ENCODE measurements at places on chromosomes 2 and 18.

GRCh38 chr2:186254759-186255158, 231.3 kb upstream of the ZC3H15 start:
- DNase-seq: no peak

DNA sequence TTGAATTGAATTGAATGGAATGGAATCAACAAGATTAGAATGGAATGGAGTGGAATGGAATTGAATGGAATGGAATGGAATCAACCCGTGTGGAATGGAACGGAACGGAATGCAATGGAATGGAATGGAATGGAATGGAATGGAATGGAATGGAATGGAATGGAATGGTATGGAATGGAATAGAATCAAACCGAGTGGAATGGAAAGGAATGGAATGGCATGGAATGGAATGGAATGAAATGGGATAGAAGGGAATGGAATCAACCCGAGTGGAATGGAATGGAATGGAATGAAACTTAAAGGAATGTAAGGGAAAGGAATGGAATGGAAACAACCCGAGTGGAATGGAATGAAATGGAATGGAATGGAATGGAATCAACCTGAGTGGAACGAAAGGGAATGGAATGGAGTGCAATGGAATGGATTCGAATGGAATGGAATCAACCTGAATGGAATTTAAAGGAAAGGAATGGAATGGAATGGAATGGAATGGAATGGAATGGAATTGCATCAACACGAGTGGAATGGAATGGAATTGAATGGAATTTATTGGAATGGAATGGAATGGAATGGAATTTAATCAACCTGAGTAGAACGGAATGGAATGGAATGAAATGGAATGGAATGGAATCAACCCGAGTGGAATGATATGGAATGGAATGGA, 1146.6 kb downstream of the RPIA start:
- DNase-seq: no peak

DNA sequence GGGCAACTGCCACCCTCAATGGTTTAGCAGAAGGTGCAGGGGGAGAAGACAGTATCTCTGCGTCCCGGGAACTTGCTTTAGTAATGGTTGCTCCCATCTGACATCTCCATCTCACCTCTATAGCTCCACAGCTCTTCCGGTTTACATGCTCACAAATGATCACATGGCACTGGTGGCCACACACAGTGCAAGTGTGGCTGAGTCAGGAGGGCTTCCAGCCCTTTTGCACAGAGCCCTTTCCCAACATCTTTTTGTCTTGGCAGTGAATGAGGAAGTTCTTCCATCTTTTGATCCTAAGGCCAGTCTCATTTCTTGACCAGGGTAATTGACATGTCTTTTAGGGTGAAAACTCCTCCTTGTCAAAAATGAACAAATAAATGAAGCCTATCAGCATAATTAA, 347.7 kb downstream of the LPIN1 start:
- no peak for DNase-seq

DNA sequence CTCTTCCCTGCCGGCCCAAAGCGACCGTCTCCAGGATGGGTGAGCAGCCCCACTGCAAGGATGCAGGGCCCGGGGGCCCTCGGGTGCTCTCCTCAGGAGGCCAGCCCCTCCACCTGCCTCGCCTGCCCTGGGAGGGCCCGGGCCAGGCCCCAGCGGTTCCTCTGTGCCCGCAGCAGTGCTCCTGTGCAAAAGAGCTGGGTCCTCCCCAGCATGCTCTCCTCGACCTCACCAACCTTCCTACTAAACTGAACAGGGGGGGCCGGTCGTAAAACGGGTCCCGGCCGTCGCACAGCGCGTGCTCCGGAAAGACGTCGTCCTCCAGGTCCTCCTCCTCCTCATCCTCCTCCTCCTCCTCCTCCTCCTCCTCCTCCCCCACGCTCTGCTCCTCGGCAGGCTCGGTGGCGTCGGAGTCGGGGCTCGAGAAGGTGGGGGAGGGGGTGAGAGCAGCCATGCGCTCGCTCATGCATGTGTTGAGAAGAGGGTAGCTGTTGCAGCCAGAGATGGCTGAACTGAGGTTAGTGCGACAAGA, 62.9 kb downstream of the KIF1A start:
- no peak for DNase-seq

GRCh38 chr2:72128843-72129227, 18.8 kb downstream of the CYP26B1 start:
- DNase-seq: no peak

DNA sequence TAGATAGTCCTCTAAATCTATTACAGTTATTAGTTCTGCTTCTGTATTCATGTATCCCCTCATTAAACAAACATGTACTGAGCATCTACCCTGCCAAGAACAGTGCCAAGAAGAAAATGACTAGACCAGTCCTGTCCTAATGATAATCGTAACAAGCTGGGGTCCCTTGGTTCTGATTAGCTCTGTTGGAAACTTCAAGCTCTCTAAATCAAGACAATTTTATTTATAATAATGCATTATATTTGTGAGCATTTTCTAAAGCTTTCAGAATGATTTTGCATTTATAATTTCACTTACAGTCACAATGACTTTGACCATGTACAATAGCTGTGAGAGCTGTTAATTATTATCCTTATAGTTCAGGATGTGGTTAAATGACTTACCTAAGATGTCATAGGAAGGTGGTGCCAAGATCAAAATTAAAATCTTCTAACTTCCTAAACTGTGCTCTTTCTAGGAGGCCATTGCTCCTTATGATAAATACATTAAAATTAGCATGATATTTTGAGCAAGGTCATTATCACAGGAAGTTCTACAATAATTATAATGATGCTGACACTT, 336.5 kb upstream of the SLC39A10 start:
- DNase-seq: no peak

DNA sequence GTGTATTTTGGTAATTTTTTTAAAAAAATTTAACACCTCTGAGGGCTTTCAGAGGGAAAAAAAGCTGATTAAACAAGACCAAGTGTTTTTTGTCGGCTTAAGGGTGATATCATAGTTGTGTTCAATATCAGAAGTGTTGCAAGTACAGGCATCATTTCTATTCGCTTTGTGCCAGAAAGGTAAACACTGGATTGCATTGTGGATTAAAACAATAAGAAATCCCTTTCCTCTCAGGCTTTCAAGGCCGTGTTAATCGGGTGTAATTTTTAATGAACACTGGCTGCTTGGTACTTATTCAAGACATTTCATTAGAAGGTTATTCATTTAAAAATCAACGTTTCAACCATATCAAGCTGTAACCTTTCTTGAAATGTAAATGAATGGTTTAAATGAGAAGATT, 18.3 kb downstream of the FIGN start:
- no peak for DNase-seq

DNA sequence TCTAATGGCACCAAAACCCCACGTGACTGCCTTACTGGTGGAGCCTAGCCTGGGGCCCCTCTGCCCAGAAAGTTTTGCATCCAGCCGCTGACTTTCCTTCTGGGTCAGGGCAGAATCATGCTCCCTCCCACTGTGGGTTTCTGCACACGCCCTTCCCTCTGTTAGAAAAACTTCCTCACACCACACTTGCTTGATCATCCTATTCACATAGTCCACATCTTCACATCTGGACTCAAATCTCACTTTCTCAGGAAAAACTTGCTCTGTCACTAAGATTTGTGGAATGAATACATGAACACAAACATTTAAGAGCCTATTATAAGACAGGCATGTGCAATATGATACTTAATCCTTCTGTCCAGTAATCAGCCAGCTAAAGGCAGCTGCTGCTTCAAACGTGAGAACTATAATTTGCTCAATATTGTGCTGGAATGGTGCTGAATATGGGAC, 274.7 kb downstream of the RND3 start:
- no peak for DNase-seq

- DNase-seq: no peak
Observed at GRCh38 chr2:85971366-85971765, 82.6 kb upstream of the ST3GAL5 start.

GRCh38 chr2:190653931-190654330, 5.0 kb downstream of the NAB1 start:
- no peak for DNase-seq

- DNase-seq: no peak
Observed at GRCh38 chr2:241850544-241851324, 8.0 kb downstream of the PDCD1 start.

DNA sequence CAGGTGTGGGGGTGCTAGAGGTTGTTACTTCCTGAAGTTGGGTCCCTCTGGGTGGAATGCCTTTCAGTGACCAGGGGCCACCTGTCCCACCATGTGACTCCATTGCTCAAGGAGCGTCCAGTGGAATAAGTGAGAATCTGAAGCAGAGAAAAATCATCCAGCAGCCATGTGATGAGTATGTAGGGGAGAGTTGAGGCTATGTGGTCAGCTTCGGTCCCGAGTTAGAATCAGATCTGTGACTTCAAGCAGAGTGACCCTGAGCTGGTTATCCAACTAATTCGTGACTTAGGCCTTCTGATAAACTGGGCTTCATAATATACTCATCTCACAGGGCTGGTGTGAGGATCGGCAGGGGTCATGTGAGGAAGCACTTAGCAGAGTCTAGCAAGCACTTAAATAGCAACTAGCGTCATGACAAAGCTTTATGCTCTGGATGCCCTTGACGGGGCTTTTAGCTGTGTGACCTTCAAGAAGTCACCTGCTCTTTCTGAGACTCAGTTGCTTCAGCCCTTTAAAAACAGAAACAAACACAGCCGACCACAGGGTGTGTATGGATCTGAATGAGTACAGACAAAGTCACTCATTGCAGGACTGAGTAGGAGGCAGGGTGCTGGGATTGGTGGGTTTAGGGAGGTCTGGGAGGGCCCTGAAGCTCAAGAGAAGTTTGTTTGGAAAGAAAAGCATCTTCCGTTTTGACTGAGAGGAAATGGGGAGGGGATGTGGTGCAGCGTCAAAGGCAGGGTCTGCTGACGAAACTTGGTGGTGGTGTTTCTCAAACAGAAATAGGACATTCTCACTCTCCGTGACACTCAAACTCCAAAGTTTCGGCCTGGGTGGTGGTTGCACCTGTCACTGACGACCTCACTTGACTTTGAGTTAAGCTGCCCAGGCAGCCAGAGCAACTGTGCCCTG, 264.0 kb upstream of the CXCR4 start:
- peak; percentile 32 for DNase-seq

- no peak for DNase-seq
Observed at GRCh38 chr2:197873293-197873701, 68.9 kb downstream of the PLCL1 start.

DNA sequence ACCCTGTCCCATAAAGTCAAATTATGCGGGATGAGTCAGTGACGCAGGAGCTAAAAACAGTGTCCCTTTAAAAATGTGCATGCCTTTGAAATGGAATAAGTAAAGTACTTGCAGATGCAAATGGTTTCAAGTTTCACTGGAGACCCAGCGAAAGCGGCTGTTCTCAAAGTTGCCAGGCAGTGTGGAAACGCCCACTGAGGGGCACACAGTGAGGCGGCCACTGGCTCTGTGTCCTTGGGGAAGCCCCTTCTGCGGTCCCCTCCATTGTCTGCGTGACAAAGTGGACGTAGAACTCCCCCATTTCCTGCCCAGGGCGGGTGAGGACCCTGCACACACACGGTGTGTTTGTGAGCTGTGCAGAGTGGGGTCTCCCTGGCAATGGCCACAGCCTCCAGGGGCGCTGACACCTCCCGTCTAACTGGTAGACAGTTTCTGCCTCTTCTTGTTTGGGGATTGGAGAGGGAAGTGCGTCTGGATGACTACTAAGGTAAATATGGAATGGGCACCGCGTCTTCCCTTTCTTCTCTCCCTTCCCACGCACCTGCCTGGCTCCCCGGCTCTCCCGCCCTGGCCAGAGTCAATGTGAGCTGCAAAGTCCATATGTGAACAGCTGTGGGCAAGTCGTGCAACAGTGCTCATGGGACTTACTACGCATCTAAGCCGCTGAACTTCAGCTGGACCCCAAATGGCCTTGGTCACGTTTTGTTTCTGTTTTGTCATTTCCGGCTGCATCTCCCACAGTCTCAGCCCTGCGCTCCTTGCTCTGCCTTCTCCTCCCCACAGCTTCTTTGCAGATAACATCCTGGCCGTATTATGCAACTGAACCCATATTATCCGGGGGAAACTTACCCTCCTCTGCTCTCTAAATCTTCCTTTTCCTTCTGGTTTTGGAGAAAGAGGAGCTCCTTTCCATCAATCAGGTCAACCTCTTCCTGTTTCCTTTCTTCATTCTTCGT, 33.7 kb upstream of the ZNF516 start:
- DNase-seq: no peak

DNA sequence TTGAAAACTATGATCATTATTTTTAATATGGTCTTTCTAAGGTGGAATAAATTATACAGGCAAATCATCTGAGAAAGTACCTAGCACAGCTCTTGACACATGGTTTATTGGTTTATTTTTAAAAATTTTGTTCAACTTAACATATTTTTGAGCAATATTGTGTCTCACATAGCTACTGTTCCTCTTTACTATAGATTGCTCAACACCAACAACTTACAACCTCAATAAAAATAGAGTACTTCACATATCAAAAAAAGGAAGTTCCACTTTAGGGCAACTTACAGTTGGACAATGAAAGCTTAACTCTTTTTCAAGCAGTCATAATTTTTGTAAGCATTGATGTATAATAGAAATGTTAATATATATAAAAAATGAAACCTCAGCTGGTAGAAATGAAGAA, 440.9 kb upstream of the UBE2E3 start:
- DNase-seq: no peak

GRCh38 chr18:286515-287310, 18.9 kb upstream of the THOC1 start:
- no peak for DNase-seq

- DNase-seq: no peak
Observed at GRCh38 chr18:27704736-27705361, 472.1 kb downstream of the CDH2 start.

GRCh38 chr18:63273222-63273927, 46.2 kb downstream of the BCL2 start:
- DNase-seq: no peak

DNA sequence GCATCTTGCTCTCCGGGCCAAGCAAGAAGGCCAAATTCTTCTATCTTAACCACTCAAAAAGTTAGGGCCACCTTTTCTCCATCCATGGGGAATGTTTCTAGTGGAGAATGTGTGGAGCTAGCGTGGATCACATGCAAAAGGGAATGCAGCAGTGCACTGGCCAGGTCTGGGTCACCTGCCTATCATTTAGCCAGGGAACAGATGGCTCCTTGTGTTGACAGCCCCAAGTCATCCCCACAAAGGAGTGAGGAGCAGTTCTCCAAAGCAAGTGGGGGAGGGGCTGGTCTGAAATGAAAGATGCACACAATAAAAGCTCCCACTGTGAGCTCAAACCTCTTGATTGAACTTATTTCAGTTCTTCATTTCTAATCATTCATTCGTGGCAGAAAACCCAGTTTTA, 19.1 kb downstream of the EPB41L3 start:
- DNase-seq: no peak

DNA sequence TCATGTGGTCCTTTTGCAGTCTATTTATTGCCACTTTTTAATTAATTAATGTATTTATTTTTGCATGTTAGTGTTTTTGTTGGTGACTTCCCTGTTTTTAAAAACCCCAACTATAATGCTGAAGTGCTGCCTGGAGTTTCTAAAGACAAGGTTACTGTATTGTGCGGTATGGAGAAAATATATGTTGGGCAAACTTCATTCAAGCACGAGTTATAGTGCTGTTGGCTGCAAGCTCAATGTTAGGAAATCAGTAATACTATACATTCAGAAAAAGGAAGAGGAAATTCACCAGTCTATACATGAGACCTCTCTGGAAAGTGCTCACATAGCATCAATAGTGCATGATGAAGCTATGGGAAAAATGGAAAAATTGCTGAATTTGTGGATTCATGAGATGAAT, 15.4 kb upstream of the RBMS1 start:
- no peak for DNase-seq

GRCh38 chr18:57655740-57656139, 34.1 kb upstream of the NARS1 start:
- DNase-seq: no peak
